Stomach (tissue), 19 donors: ENCODE measurements at places on chromosomes 4 and X.

- DNase-seq: no peak
- H3K36me3 ChIP-seq: no peaks in the 10 kb centered on the region
- no peaks in the 10 kb centered on the region for H3K27me3 ChIP-seq
- H3K4me1 ChIP-seq: no peaks in the 10 kb centered on the region
- H3K27ac ChIP-seq: no peak overlapping the region
These were observed 58.5 kb downstream of the TEX13C start for GRCh38 chrX:125378205-125378604.

- H3K36me3 ChIP-seq: no peaks in the 10 kb centered on the region
These were observed 25.9 kb downstream of the FRAS1 start for GRCh38 chr4:78083035-78083434.

- H3K4me1 ChIP-seq: no peaks in the 10 kb centered on the region
- H3K27me3 ChIP-seq: no peaks in the 10 kb centered on the region
- no peak for DNase-seq
- no peak overlapping the region for H3K27ac ChIP-seq
- H3K4me3 ChIP-seq: no peak overlapping the region
These were observed 272.8 kb upstream of the EPHA5 start for GRCh38 chr4:65943076-65943475.

DNA sequence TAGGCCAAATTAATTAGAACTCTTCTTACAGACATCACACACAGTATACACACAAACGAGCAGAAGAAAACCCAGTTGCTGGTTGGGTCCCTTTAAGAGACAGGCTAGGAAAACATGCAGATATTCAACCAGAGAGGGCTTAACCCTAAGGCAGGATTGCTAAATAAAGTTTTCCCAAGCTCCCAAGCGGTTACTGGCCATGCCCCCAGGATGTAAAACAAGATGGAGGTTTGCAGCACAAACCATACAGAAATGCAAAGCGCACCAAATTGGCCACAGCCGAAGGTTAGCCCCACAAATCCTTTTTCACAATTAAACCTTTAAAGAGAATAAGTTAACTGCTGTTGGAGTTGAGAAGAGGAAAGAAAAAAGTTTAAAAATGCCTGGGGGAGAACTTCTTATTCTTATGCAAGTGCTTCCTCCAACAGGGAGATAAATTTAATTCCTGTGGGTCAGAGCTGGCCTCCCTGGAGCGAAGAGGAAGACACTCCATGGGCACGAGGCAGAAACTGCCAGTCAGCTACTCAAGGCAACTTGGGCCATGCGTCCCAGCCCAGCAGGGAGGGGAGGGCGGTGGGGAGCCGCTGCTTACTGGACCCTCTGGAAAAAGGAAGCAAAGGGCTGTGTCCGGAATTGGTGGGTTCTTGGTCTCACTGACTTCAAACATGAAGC, 167.6 kb upstream of the ARSJ start:
- no peak overlapping the region for H3K27ac ChIP-seq
- H3K36me3 ChIP-seq: no peaks in the 10 kb centered on the region
- no peak for DNase-seq

DNA sequence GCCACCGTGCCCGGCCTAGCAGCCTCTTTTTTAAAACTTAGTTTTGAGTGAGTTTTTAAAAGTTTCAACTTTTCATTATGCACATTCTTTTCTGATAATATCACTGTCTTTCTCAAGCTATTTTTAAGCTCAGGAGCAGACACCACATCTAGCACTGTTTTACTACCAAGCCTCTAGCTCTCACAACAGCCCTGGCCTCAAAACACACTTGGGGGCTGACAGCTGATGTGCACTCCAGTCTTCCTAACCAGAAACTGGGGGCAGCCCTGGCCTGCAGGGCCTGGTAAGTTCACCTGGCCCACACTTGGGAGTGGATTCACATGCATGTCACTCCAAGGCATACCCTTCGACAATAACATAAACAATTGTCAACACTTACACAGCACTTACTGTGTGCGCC, 34.0 kb downstream of the CENPU start:
- no peaks in the 10 kb centered on the region for H3K27me3 ChIP-seq
- H3K36me3 ChIP-seq: no peaks in the 10 kb centered on the region
- no peak for DNase-seq
- H3K4me1 ChIP-seq: no peaks in the 10 kb centered on the region

DNA sequence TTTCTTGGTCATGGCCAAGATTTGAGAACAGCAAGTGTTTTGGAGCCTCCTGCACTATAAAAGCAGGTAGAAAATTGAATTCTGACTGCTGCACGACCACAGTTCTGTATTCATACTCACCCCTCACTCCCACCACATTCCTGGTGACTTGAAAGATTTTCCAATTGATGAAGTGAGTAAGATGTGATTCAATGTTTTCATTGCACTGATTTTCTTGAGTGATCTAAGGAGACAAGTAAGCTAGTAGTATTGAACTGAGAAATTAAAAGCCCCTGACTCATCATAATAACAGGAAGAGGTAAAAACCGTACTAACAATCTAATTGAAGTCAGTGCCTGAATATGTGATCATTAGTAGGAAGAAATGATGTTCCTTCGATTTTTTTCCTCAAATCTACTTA, 6.1 kb upstream of the SEC24D start:
- H3K27ac ChIP-seq: no peak overlapping the region
- H3K4me3 ChIP-seq: no peak overlapping the region
- no peak for DNase-seq

DNA sequence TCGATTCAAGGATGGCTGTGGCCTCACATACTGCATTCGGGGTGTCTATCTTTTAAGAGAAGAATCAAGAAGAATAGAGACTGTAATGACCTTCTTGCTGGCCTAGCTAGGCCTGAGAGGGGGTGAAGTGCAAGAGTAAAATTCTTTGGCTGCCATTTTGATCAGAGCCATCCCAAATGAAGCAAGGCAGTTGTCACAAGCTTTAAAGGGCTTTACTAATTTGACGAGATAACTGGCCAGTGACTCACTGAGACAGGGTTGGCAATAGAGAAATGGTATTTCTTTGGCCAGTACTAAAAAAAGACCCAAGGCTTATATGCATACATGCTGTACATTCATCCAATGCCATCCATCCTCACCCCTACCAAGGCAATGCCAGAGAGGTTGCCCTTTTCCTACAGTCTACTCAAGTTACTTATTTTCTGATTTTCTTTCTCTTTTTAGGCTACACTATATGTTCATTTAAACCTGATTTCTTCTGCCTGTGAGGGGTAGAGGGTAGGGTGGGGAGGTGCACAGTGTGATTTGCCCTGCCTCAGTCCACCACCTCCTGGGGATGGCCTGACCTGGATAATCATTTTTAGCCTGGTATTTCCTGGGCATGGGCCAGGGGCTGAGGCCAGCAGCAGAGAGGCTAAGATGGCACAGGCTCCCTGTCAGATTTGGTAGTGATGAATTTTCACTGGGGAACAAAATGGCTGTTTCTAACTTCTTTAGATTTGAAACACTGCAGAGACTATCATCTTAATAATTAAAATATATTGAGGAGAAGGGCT, 32.2 kb downstream of the ATG4A start:
- no peaks in the 10 kb centered on the region for H3K27me3 ChIP-seq
- H3K36me3 ChIP-seq: peaks cover 8% of the 10 kb centered on the region
- H3K4me1 ChIP-seq: no peaks in the 10 kb centered on the region
- H3K4me3 ChIP-seq: no peak overlapping the region
- H3K27ac ChIP-seq: no peak overlapping the region
- no peak for DNase-seq

DNA sequence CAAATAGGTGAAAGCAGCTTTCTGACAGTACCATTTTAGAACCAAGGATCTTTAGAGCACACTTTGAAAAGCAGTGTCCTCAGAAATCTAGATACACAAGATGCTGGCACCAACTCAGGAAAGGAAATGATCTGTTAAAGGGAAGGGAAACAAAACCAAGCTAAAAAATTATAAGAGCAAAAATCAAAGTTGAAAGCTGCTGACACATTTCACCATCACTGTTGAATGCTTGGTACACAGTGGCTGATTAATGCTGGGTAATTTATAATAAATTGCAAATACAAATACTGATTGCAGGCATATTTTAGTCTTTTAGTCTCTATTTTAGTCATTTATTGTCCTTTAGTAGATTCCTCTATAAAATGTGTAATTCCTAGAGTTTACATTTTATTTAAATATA, 1540.1 kb upstream of the PCDH10 start:
- DNase-seq: no peak
- H3K36me3 ChIP-seq: no peaks in the 10 kb centered on the region
- H3K27me3 ChIP-seq: no peaks in the 10 kb centered on the region
- H3K4me3 ChIP-seq: no peak overlapping the region
- no peaks in the 10 kb centered on the region for H3K4me1 ChIP-seq

DNA sequence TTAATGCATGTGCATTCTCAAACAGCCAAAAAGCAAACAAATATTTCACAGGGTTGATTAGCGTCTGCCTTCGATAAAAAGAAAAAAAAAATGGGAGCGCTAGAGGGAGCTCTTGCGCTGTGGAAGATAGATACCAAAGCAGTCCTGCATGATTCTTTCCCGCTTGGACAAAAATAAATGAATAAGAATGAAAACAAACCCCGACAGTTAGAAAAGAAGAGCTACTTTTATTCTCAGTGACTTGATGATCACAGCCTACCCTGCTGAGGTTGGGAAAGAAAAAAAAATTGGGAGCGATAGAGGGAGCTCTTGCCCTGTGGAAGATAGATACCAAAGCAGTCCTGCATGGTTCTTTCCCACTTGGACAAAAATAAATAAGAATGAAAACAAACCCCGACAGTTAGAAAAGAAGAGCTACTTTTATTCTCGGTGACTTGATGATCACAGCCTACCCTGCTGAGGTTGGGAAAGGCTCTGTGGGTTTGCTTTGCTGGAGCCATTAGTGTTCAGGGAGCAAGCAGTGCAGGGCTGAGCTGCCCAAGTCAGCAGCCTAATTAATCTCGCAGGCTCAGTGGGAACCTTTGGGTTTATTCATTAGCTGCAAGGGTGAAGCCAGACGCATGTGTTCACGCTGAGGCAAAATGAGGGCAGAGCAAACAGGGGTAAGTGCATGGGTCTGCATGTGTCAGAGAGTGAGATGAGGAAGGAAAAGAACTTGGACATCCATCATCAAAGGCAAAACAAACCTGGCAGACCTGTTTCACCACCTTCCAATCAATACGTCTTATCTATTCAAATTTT, 249.3 kb upstream of the PRKX start:
- no peak overlapping the region for H3K27ac ChIP-seq
- no peak overlapping the region for H3K4me3 ChIP-seq
- no peaks in the 10 kb centered on the region for H3K4me1 ChIP-seq
- no peaks in the 10 kb centered on the region for H3K27me3 ChIP-seq

- H3K27me3 ChIP-seq: no peaks in the 10 kb centered on the region
- no peak for DNase-seq
- H3K4me3 ChIP-seq: no peak overlapping the region
- H3K36me3 ChIP-seq: no peaks in the 10 kb centered on the region
- no peaks in the 10 kb centered on the region for H3K4me1 ChIP-seq
These were observed 88.3 kb downstream of the MSN start for GRCh38 chrX:65755786-65756185.
